Spleen (tissue), 13 donors: ENCODE measurements at places on chromosomes 4 and X. TPM values are rescaled to one million over a fixed set of nuclear protein-coding genes. Genes with fewer than 3 reads are reported as not detected.

GRCh38 chrX:124086411-124086810 lies 124.9 kb downstream of the STAG2 start:
- no peak overlapping the region for H3K4me3 ChIP-seq
- H3K36me3 ChIP-seq = peaks cover 57% of the 10 kb centered on the region
- DNase-seq = no peak
- H3K27ac ChIP-seq = no peak overlapping the region

- H3K4me3 ChIP-seq = no peak overlapping the region
- H3K27ac ChIP-seq = no peak overlapping the region
- no peak for DNase-seq
- H3K4me1 ChIP-seq = no peaks in the 10 kb centered on the region
- H3K27me3 ChIP-seq = no peaks in the 10 kb centered on the region
These were observed 605.6 kb upstream of the BOD1L1 start for GRCh38 chr4:14233126-14233525.

- H3K4me3 ChIP-seq = no peak overlapping the region
- no peaks in the 10 kb centered on the region for H3K4me1 ChIP-seq
- H3K27me3 ChIP-seq = no peaks in the 10 kb centered on the region
- no peak for DNase-seq
- no peak overlapping the region for H3K27ac ChIP-seq
- no peaks in the 10 kb centered on the region for H3K36me3 ChIP-seq
These were observed 133.3 kb upstream of the MBNL3 start for GRCh38 chrX:132622130-132622529.

GRCh38 chr4:118175506-118175905 lies 141.2 kb downstream of the NDST3 start:
- no peaks in the 10 kb centered on the region for H3K4me1 ChIP-seq
- DNase-seq = no peak
- H3K27me3 ChIP-seq = no peaks in the 10 kb centered on the region
- no peak overlapping the region for H3K27ac ChIP-seq
- no peaks in the 10 kb centered on the region for H3K36me3 ChIP-seq

GRCh38 chr4:170009291-170009690 lies 16.9 kb downstream of the MFAP3L start:
- H3K4me3 ChIP-seq = no peak overlapping the region
- H3K4me1 ChIP-seq = no peaks in the 10 kb centered on the region
- H3K36me3 ChIP-seq = no peaks in the 10 kb centered on the region
- H3K27me3 ChIP-seq = no peaks in the 10 kb centered on the region

The JCHAIN gene
- total RNA-seq = 538 TPM

DNA sequence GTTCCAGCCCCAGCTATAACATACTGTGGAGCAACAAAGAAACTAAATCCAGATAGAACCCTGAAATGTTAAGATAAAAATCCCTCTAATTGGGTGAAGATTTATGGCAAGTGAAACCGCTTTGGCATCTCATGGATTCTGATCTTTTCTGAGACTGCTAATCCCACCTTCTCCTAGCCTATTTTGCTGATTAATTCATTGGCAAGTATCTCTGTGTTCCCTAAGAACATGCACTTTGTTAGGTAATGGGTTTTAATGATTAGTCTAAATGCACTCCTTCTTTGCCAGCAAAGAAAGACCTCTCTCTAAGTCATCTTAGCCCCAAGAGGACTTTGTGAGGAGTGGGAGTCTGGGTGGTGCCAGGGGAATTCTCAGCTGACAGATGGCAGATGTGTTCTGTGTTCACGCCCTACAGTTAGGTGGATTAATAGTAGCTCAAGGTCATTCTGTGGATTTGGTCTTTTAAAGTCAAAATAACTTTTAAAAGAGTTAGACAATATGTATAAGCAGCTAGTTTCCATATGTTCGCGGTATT lies 171.3 kb downstream of the UNC5C start:
- no peaks in the 10 kb centered on the region for H3K4me1 ChIP-seq
- DNase-seq = no peak
- H3K27me3 ChIP-seq = no peaks in the 10 kb centered on the region
- H3K27ac ChIP-seq = no peak overlapping the region
- no peaks in the 10 kb centered on the region for H3K36me3 ChIP-seq

The TCEAL2 gene
- total RNA-seq = 1.7 TPM

DNA sequence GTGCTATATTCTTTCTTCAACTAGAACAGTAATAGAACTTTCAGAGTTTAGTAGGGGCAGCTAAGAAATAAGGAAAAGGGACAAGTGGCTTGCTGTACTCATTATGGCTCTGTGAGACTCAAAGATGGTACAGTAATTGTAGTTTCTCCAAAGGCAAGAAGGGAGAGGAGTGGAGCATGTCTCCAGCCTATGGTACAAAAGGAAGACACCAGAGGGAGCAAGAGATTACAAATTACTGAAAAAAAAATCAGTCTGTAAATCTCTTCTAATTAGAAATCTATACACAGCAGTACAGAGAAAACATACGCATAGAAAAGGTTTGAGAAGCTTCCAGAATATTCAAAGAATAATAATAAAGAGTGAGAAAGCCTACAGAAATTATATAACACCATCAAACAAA lies 61.4 kb downstream of the KLHL4 start:
- no peak overlapping the region for H3K27ac ChIP-seq
- H3K4me3 ChIP-seq = no peak overlapping the region
- H3K27me3 ChIP-seq = no peaks in the 10 kb centered on the region
- H3K4me1 ChIP-seq = no peaks in the 10 kb centered on the region
- no peak for DNase-seq

The AR gene
- 6.6 TPM for total RNA-seq

DNA sequence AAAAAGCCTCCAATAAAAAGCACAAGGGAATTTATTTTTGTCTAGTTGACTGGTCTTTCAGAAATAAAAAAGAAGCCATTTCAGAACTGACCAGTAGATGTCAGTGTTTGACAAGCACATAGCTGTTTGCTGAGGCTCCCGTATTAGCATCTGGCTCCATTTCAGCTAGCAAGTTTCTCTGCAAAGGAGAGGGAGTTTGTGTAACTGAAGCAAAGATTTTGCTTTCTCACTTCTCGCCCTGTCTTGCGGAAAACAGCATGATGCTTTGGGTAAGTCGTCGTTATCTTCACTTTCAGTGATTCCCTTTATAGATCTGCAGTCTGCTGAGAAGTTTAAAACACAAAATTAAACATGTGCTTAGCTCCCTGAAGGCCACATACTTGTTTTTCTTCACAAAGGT lies 85.5 kb downstream of the CT47B1 start:
- no peak overlapping the region for H3K27ac ChIP-seq
- DNase-seq = no peak
- H3K4me3 ChIP-seq = no peak overlapping the region
- H3K36me3 ChIP-seq = no peaks in the 10 kb centered on the region
- no peaks in the 10 kb centered on the region for H3K4me1 ChIP-seq
- no peaks in the 10 kb centered on the region for H3K27me3 ChIP-seq
